Endothelial cell of umbilical vein (primary cell): ENCODE measurements at places on chromosomes 2 and 18. TPM values are rescaled to one million over a fixed set of nuclear protein-coding genes. Genes with fewer than 3 reads are reported as not detected.

GRCh38 chr2:67221266-67221665, 175.9 kb upstream of the ETAA1 start:
- no peak for DNase-seq

GRCh38 chr2:21837168-21837960, 713.6 kb downstream of the TDRD15 start:
- DNase-seq: no peak

- DNase-seq: no peak
These were observed 907.7 kb downstream of the TMEM182 start for GRCh38 chr2:103669531-103669930.

DNA sequence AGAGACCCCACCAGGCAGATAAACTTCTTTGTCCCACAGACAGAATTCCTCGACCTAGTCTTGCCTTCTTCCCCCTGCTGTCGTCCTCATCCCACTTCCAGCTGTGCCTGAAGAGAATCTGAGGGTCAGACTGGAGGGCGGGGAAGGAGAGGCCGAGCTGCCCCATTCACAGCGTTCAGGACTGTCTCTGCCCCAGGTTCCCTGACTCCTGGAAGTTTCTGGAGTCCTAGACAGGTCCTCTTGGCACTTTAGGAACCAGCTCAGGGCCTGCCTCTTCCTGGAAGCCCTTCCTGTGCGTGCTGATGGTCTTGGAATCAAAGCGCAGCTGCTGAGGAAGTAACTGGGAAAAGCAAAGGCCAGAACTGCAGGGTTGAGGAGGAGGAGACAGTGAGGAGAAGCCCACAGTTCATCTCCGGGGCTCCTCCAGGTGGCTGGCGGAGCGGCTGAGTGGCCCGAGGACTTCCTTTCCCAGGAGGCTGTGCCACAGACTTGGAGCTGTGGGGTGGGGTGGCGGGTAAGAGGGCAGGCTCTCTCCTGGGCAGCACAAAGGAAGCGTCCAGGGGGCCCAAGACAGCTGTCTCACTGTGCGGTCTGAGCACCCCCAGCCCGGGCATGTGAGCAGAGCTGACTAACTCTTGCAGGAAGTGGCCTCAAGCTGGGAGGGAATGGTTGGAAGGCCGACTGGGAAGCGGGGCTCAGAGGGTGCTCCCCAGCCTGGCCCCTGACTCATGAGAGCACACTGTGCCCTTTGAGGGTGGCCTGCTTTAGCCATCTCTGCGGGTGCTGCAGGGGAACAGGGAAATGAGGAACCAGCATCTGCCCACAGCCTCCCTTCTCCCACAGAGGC, 39.5 kb downstream of the SDC1 start:
- peak; percentile 16 for DNase-seq

KIF5C gene
- 0.21 and 0.55 TPM in 2 replicates for total RNA-seq

DNA sequence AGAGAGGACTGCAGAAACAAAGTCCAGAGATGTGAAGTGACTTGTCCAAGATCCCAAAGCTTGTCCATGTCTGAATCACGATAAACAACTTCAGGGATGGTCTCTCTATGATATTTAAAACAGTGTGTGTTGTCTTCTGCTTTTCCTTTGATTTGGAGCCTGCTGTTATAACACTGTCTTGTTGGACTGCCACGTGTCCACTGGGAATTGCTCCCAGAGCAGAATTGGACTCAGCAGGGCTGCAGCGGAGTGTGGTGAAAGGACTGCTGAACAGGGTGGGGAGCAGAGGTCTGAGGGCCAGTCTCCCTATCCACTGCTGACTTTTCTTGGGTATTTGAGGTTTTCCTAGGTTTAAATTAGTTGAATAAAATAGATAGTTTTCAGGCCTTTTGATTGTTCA, 68.3 kb downstream of the IL1R2 start:
- no peak for DNase-seq

- DNase-seq: no peak
These were observed 773 bp downstream of the CMPK2 start for GRCh38 chr2:6864923-6865345.

- DNase-seq: no peak
These were observed 613.9 kb downstream of the IRS1 start for GRCh38 chr2:226185616-226186211.

- DNase-seq: no peak
These were observed 296.5 kb downstream of the DCC start for GRCh38 chr18:52636536-52636935.

- no peak for DNase-seq
These were observed 214.9 kb upstream of the SPRED2 start for GRCh38 chr2:65647249-65647842.

EDAR gene
- total RNA-seq: not detected in 2 replicates

DNA sequence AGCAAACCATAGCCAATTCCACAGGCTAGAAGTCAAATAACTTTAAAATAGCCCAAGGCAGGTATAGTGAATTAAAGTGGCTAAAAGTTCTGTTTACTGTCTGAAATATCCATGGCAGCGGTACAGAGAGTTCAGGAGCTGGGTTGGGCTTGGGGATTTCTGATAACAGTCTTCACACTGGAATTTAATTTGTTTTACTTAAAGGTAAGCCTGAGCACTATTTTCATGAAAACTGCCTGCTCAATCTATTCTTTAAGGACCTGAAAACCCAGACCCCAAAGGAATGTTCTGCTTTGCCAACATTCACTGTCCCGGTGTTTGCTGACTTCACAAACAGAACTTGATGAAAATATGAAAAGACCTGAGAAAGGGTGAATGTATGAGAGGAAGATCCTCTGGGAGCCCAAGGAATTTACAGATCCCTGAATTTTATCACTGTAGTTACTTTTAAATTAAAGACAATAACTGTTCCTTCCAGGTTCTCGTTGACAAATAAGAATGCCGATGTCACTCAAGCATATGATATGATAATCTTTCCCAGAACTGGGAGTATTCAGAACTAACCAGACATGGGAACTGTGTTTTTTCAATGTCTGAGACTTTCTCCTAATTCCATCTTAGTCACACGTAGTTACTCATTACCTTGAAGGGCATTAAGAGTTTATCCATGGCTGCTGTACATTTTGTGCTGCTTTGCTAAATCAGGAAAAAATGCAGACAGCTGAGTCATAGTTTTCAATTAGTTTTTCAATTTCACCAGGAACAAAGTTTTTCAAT, 28.3 kb upstream of the ITGB6 start:
- DNase-seq: peak; percentile 84

DNA sequence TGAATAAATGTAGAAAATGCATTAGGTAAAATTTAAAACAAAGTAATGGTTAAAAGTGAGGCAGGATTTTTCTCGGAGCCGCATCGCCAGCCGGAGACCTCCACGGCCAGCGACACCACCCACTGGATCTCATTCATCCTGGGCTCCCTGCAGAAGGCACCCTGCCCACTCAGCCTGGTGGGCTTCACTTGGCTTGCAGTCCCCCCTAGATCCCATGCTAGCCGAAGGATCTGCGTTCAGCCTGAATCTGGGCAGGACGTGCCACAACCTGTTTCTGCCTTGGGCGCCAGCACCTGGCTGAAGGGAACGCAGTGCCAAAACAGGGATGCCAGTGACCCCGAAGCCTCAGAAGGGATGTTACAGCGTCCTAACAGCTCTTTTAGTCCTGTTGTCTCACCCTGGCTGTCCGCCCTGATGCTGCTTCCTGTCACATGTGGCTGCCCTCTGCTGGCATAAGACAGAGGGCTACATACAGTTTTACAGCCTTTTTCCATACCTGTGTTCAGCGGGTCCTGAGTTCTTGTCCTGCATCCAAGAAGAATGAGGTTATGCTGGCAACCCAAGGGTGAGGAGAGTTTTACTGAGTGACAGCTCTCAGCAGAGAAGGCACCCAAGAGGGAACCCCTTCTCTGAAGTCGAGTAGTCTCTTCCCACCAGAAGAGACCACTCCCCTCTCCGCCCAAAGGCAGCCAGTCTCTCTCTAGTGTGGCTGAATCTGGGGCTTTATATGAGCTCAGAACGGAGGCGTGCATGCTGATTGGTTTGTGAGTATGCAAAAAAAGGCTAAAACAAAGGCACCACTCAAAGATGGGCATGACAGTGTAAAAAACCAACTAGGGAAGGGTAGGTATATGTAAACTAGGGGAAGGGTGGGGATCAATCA, 173.1 kb upstream of the GYPC start:
- DNase-seq: no peak

- no peak for DNase-seq
These were observed 10.8 kb upstream of the LYPD6B start for GRCh38 chr2:149027590-149028250.

GRCh38 chr2:5618271-5618670, 73.9 kb upstream of the SOX11 start:
- DNase-seq: no peak

GRCh38 chr18:36408606-36409005, 111.1 kb downstream of the FHOD3 start:
- no peak for DNase-seq

DNA sequence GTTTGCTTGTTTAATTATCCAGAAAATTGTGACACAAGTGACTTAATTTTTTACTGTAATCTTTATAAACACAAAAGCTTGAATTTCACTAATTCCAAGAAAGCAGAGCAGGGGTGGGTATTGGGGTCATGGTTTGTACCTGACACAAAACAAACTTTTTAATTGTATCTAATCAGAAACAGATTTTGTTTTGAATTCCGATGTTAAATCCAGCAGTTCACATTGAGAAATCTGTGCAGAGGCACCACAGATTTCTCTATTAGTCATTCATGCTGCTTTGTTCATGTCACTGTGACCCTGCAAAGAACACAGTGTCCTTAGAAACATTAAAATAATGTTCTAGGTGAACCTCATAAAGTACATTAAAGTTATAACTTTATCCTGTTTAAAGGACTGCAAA, 443.4 kb downstream of the NYAP2 start:
- no peak for DNase-seq

DNA sequence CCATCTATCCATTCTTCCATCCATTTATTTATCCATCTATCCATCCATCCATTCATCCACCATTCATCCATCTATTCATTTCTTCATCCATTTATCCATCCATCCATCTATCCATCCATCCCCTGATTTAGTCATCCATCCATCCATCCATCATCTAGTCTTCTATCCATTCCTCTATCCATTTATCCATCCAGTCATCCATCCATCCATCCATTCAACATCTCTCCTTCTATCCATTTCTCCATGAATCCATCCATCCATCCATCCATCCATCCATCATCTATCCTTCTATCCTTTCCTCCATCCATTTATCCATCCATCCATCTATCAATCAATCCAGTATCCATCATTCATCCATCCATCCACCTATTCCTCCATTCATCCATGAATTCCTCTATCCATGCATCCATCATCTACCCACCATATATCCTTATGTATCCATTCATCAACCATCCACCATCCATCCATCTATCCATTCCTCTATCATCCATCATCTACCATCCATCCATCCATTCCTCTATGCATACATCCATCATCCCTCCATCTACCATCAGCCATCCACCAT, 185.0 kb downstream of the CELF4 start:
- DNase-seq: no peak
